ENCODE measurements at places on chromosomes 16 and 17.
A peak's percentile ranks its signal among the peaks of the same experiment; 100 is the strongest.

- no peak for DNase-seq
These were observed 102.5 kb downstream of the PARN start for GRCh38 chr16:14527411-14528044.

DNA sequence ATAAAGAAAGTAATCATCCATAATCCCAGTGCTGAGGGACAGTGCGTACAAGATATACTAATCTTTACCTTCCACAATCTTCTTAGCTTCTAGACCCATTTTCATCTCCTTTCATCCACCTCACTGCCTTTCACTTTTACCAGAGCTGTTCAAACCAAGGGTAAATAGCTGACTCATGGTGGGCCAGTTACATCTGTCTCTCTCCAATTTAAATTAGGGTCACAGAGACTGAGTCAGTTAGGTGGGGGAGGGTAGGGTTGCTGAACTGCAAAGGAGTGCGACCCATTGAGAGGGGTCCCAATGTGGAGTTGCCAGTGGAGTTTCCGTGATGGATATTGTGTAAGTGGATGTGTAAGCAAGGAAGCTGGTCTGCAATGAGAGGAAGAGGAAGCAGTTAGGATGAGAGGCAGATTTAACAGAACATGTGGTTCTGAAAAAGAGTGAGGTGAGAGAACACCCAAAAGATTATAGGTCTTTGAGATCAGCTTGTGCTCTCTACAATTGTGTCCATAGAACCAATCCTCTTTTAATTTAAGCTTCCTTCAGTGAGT lies 83.5 kb downstream of the GP2 start:
- no peak for DNase-seq

DNA sequence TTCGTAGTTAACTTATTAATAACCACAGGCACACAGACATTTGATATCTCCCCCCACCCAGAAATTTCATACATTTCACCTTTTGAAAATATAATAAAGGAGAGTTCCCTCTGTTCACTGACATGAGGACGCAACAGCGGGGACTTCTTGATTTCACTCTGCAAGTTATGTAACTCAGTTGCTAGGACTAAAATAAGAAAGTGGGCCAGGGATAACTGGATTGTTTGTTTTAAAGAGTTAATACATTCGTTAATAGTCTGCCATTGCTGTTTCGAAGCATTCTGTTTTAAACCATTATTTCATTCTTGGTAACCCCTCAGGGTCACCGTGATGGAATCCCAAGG lies 1.2 kb downstream of the RHOT1 start:
- no peak for DNase-seq

- no peak for DNase-seq
These were observed 240.9 kb downstream of the ENGASE start for GRCh38 chr17:79315358-79316105.

DNA sequence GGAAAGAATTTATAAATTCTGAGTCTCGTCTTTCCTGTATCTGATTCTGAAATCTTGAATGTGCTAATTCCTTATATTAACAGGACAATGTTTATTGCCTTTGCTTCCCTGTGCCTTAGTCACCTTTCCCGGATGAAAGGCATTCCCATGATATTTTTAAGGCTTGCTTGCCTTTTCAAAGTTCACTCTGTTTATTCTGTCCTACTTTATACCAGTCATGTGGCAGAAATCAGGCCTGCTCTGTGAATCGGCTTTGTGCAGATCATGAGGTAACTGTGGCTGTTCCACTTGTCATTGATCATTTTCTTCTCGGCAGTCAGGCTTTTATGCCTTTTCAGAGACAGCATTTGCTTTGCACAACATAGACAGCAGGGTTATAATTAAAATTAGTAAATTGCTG lies 28.8 kb upstream of the ABCC11 start:
- no peak for DNase-seq

DNA sequence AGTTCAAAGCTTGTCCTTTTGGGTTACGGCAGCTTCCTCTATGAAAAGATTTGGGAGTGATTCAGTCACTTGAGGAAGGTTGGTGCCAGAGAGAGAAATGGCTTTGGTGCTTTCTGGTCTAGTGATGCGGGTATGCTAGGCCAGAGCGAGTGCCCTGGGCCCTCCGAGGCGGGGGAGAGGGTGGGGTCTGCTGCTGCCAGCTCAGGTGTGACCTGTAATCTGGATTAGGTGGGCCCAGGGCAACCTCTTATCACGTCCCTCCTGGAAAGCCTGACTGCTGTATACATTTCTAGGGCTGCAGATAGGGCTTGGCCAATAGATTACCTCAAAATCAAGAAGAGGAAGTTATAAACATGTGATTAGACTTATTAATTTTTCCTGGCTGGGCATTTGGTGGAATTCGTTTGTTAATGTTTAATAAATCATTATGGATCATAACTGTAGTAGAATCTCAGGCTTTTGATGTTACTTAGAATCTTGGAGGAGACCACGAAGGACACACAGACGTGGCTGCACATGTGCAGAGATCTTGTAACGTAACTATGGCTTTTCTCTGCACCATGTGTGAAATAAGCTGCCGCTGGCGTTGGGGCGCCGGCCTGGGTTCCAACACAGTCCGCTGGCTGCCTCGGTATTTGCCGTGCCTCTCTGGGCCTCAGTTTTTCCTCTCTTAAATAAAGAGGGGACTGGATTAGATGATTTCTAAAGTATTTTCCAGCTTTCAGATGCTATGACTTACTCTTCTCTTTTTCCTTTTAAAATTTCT lies 1.2 kb downstream of the IRF8 start:
- no peak for DNase-seq

DNA sequence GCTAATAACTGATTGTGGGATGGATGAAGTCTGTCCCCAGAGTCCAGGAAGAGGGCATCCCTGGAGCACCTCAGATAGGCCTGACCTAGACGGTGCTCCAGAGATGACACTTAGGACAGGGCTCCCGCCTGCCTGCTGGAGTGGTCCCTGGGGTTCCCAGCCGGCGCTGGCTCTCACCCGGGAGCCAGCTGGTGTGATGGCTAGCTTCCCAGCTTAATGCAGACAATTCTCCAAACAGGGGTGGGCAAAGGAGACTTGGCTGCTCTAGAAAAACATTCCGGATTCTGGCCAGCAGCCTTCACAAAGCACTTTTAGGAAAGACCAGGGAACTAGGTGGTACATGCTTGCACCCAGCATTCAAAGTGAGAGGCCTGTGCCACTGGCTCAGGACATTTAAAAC lies 18.6 kb downstream of the ACE start:
- DNase-seq, result no peak

DNA sequence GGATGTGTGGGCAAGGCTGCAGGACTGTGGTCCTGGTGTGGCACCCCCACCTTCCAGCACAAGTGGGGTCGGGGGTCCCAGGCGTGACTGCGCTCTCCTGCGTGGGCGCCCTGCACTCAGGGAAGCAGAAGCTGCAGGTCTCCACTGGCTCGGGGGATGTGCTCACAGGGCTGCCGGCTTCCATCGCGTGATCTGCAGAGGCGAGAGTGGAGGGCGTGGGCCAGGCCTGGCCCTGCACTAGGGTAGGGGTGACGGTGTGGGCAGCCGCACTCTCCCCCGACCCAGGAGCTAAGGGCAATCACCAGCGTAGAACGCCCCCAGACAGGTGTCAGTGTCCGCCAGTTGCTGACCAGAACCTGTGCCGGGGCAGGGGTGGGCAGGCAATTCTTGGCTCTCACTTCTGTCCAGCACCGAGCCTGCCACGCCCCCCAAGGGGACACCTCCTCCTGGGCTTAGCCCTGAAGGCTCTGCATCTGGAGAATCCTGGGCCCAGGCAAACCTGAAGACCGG lies 32.3 kb downstream of the TNFRSF13B start:
- DNase-seq, result no peak

DNA sequence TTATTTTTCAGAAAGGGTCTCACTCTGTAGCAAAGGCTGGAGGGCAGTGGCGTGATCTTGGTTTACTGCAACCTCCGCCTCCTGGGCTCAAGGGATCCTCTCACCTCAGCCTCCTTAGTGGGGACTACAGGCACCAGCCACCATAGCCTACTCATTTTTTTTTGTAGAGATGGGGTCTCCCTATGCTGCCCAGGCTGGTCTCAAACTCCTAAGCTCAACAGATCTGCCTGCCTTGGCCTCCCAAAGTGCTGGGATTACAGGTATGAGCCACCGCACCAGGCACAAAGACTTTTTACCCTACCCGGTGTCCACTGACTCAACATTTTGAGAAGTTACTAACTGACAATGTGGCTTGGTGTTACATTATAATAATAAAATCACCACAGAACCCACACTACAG lies 7.2 kb downstream of the GRB2 start:
- DNase-seq, result no peak

DNA sequence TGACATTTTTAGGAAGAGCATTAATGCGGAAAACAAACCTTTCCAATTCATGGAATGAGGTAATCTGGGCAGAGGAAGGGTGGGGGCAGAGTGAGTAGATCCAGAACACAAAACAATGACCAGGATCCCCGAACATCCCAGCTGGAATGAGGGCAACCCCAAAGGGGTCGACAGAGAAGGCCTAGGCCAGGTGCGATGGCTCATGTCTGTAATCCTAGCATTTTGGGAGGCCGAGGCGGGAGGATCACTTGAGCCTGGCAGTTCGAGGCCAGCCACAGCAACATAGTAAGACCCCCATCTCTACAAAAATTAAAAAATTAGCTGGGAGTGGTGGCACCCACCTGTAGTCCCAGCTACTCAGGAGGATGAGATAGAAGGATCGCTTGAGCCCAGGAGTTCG lies 64.7 kb downstream of the ZFHX3 start:
- DNase-seq, result no peak

DNA sequence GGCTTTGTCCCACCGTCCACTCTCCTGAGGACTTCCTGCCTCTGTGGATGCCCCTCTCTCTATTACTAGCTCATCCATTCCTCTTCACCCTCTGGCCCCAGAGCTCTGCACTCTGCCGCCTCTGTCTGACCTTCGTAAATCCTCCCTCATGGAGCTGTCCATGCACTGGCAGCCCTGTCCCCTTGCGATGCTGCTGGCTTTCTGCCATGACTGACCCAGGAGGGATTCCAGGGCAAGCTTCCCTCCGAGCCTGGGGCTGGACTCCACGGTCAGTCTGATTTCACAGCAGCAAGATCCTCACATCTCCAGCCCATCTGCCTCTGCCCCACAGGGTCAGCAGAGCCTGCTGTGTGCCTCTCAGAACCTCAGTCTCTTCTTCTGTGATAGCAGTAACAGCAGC lies 4.7 kb downstream of the CBFA2T3 start:
- DNase-seq, result no peak

GRCh38 chr17:48593840-48594537 lies 410 bp upstream of the HOXB5 start:
- DNase-seq, result peak; percentile 58

Measured in activated CD4-positive, CD25-positive, alpha-beta regulatory T cell treated with anti-CD3 and anti-CD28 coated beads, Interleukin-2, amount 50 U/mL, for 16 hours (primary cell).